Skeletal muscle cell (primary cell): ENCODE measurements at places on chromosomes 5 and 9.

DNA sequence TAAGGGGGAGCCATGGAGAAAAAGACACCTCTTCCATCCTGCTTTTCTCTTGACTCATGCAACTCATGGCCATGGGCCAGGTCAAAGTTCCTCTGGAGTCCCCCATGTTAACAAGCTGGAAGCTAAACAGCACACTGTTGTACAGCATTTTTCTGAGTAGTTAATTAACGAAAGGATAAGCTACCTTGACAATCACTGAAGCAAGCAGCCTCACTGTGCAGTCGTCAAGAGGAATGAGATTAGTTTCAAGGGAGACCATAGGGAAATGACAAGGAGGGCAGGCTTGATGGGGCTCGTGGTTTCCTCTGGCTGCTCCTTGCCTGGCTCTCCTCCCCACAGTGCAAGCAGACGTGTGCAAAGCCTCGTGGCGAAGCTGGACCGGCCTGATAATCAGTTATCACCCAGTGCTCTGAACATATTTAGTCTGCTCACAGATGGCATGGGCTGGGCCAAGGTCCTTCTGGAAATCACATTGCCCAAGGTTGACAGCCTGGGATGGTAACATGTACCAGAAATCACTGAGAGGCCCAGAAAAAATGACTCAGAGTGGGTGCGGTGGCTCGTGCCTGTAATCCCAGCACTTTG lies 209.5 kb downstream of the SLIT3 start:
- DNase-seq = no peak

DNA sequence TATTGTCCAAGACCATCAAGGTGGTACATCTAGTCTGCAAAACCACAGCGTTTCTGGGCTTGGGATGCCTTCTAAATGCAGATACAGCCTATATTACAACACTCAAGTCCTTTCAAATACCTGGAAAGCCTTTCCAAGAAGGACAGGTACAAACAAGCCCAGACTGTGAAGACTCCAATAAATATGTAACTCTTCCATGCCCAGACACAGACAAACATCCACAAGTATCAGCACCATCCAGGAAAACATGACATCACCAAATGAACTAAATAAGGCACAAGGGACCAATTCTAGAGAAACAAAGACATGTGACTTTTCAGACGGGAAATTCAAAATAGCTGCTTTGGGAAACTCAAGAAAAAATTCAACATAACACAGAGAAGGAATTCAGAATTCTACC lies 152.7 kb upstream of the POC5 start:
- DNase-seq = no peak

DNA sequence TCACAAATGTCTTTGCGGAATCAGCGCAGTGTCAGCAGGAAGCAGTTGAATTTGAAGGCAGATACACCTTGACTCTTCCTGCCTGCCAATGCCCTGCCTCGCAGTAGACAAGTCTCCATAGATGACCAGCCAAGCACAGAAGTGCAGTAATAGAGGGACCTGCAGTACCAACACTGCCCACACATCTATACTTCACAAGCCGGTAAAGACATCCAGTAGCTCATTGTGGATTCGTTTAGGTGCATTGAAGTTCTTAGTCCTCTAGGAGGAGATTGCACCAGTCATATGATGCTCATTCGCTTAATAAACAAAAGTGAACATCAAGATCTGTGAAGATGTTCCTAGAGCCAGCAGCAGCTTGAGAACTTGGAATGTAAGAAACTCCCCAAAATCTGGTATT lies 7.1 kb upstream of the IFNA2 start:
- no peak for DNase-seq

DNA sequence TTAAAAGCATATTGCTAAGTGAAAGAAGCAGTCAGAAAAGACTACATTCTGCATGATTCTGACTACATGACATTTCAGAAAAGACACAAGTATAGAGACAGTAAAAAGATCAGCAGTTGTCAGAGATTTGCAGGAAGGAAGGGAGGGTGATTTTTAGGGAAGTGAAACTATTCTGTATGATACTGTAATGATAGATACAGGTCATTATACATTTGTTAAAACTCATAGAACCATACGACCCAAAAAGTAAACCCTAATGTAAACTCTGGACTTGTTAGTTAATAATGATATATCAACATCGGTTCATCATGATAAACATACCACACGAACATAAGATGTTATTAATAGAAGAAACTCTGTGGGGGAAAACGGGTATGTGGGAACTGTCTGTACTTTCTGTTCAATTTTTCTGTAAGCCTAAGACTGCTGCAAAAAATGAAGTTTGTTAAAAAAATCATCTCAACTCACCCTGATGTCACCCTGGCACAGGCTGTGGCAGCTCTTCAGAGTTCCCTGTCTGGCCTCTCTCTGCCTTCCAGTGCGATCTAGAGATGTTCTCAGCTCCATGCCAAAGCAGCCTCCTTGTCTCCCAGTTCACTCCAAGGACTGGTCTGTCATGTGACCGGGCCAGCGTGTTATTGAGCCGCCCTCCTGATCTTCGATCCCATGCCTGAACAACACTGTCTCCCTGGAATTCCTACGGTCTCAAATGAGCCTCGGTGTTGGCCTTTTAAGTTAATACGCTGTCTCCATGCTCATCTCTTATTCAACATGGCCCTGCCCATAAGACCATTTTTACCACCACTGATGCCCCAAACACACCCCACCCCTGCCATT lies 35.4 kb downstream of the PRLR start:
- DNase-seq = no peak

DNA sequence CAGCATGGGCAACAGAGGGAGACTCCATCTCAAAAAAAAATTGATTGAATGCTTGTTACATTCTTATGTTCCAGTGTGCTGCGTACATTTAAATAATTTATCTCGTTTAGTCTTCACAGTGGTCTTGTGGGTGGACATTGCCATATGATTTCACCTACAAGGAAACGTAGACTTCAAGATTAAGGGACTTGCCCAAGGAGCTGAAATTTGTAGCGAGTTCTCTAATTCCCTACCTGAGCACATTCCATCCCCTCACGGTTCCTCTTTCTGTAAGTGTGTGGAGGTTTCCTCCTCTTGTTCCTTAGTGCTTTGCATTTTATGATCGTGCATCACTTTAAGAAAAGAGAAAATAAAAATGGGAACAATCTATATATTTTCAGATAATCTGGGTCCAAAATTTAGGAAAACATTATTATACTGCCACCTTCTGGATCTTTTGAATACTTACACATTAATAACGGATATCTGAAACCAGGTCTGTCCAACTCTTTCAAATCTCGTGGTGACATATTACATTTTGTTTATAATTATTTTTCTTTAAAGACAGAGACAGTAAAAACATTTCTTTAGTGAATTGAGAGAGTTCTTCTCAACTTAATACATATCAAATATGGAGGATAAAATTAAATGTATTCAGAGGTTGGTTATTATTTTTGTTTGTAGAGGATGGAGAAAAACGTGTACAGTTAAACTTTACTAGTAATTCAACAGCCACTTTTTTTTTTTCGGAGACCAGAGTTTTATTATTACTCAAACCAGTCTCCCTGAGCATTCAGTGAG lies 29.9 kb upstream of the C7 start:
- DNase-seq = peak; percentile 1

GRCh38 chr5:124932791-124933600 lies 186.6 kb upstream of the ZNF608 start:
- DNase-seq = no peak

- no peak for DNase-seq
Observed at GRCh38 chr9:94802793-94803192, 76.3 kb downstream of the AOPEP start.

GRCh38 chr5:99926463-99926862 lies 608.7 kb upstream of the FAM174A start:
- DNase-seq = no peak

DNA sequence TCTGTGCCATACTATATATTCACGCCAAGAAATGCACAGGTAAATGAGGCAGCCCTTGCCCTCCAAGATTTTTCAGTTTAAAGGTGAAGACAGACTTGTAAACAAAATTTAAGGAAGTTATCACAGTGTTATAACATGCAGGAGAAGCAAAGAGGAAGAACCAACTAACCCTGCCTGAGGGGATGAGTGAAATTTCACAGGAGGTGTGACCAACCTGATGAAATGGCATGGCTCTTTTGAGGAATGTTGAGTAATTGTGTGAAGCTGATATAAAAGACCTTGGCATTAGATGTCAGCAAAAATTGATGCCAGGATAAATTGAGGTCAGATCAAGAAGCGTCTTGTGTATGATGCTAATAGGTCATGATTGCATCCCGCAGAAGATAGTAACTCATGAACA lies 86.5 kb downstream of the HCN1 start:
- no peak for DNase-seq

DNA sequence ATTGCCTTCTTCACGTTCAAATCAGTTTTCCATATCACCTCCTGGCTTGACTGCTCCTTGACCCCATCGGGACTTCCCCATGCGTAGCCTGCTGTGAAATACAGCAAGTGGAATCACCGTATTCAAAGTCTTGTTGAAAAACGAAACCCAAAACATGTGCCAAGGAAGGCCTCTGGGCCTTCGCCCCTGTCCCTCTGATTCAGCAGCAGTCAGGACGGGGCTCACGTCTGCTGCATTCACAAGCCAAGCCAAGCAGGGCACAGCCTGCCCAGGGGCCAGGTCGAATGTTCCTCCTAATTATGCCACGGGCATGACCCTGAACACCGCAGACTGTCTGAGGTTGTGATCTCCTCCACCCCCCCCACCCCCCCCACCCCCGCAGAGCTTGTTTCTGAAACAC lies 960 bp upstream of the CTNND2 start:
- DNase-seq = no peak

DNA sequence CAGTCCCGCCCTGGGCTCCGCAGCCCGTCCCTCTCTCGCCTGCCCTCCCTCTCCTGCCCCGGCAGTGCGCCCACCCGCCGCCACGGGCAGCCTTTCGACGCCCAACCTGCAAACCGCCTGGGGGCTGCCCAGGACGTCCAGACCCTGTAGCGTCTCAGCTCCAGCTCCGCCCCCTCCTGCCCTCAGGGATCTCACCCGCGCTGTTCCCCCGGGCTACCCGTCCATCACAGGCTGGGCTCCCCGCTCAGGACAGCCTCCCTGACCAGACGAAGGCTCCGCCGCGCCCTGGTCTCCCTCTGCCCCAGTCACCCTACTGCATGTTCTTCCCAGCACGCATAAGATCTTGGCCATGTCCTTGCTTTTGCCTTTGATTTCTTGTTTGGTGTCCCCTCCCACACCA lies 1.4 kb downstream of the RASGEF1C start:
- DNase-seq = no peak

- DNase-seq = no peak
Observed at GRCh38 chr5:26649000-26649399, 389.4 kb downstream of the CDH9 start.
